Amniotic stem cell (primary cell): ENCODE measurements at places on chromosomes 13 and 19.

- DNase-seq: no peak
Observed at GRCh38 chr19:16442386-16443276, 29.1 kb downstream of the EPS15L1 start.

DNA sequence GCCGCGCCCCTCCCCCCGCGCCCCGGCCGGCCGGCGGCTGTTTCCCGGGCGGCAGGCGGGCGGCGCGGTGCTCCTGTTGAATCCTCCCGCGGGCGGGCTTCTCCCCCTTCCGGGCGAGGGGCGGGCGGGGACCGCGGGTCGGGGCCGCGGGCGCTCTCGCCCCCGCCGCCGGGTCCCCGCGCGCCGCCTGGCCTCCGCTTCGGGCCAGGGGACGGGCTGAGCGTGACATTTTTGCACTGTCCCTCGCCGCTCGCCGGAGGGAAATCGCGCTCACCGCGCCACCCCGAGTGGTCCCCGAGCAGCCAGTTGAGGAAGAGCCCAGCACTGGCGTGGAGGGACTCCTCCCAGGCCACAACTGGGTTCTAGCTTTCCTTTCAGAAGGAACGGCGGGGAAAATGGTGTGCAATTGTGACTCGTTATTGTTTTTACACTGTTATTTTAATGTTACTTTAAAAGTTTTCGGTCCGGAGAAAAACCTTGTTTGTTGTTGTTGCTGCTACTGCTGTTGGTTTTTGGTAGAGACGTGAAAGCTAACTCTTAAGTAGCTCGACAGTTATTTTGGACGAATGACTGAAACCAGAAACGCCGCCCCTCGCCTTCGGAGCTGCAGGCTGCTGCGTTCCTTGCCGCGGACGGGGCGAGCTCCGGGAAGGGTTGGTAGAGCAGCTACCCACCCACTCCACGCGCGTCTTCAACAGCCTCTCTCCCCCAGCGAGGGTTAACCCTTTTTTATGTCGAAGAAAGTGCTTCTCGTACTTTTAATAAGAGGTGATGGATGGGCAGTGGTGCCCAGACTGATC lies 959 bp downstream of the PDS5B start:
- DNase-seq: peak; percentile 48

GRCh38 chr19:7918615-7919421 lies 1.3 kb upstream of the SNAPC2 start:
- DNase-seq: no peak

DNA sequence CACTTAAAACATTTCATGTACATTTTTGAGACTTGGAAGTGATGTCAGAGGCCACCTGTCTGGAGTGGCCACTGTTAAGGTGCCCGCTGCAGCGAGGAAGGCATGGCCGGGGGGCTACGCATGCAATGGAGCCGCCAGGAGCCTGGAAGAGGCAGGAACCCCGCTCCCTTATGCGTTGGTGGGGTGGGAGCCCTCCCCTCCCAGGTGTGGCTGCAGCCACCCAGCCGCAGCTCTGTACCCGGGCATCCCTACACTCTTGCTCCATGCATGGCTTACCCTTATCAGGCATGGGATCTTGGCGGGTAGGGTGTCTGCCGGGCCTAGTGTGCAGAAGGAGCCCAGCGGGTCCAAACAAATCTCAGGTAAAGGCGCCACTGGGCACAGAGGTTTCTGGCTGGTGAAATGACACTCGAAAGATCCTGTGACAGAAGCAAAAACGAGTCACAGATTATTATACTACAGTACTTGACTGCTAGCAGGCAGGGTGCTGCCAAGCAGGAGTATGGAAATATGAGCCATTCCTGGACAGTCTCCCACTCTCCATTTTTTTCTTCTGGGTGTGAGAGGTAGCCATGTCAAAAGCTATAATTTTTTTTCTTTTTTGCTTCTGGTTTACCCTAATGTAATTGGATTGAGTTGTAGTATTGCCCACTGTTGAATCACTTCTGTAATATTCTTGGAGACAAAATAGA lies 1606.3 kb upstream of the MIR17HG start:
- no peak for DNase-seq

GRCh38 chr13:105642511-105642958 lies 892.9 kb downstream of the EFNB2 start:
- no peak for DNase-seq

DNA sequence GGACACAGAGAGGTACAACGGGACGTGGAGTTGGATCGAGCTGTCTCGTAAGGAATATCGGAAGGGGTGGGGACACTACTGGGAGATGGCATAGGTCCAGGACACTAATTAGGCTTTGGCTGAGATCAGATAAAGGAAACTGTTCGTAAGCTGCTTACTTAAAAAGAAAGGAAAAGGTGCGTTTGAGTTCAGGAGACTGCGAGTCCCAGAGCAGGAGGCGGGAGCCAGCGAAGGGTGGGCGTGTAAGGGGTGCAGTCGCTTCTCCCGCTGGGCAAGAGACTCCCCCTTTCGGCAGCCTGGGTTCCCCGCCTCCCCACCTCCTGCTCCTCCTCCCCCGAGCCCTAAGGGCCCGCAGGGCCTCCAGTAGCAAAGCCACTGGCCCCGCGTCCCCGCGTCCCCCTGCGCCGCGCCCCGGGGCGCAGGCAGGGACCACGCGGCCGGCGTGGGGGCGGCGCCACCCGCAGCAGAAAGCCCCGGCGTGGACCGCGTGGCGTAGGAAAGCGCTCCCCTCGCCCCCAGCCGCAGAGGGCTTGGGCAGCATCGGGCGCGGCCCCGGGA lies 547 bp downstream of the ABCC4 start:
- DNase-seq: no peak

GRCh38 chr13:44101347-44102083 lies 221.8 kb downstream of the LACC1 start:
- DNase-seq: no peak

DNA sequence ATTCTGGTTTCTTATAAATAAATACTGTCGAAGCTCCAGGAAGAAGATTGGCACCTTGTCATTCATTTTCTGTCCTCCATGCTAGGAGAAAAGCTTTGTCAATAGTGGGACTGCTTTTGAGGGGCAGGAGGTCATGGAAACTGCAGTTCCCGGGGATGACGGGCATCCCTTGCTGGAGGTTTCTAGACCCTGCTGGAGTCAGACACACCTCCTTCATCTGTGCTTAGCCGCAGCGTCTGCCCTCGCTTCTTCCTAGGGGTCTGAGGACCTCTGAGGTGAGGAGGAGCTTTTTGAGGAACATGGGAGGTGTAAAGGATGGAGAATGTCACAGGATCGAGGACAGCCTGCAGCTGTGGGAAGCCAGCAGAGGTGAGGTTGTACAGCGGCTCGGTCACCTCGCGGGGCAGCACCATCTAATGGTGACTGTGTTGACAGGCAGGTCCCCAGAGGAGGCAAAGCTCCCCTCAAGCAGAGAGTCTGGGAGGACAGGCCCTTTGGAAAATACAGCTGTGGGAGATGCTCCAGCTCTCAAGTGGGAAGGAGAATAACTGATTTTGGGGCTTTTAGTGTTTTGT lies 172.7 kb upstream of the RNF113B start:
- DNase-seq: no peak

DNA sequence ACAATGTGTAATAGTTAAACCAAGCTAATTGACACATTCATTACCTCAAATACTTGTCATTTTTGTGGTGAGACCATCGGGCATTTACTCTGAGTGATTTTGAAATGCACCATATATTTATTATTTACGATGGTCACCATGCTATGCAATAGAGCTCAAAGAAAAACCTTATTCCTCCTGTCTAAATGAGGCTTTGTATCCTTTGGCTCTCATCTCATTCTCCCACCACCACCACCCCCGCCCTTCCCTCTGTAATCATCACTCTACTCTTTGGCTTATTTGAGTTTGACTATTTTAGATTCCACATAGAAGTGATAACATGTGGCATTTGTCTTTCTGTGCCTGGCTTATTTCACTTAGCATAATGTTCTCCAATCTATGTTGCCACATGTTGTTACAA lies 124.9 kb downstream of the CYSLTR2 start:
- no peak for DNase-seq

DNA sequence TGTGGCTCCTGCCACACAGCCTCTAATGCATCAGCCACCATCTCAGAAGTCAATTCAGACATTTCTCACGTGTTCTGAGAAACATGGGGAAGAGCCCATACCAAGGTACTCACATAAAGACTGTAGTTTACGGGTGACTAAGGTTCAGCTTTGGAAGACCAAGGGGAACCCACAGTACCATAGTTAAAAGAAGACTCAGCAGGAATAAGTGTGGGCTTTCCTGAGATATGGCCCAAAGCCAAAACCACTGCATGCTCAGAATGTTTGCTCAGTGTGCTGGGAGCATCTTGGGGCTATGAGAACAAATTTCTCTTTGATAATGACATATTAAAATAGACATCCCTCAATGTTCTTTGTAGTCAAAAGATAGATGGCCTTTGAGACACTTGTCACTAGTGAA lies 283.8 kb downstream of the DCT start:
- DNase-seq: peak; percentile 35

DNA sequence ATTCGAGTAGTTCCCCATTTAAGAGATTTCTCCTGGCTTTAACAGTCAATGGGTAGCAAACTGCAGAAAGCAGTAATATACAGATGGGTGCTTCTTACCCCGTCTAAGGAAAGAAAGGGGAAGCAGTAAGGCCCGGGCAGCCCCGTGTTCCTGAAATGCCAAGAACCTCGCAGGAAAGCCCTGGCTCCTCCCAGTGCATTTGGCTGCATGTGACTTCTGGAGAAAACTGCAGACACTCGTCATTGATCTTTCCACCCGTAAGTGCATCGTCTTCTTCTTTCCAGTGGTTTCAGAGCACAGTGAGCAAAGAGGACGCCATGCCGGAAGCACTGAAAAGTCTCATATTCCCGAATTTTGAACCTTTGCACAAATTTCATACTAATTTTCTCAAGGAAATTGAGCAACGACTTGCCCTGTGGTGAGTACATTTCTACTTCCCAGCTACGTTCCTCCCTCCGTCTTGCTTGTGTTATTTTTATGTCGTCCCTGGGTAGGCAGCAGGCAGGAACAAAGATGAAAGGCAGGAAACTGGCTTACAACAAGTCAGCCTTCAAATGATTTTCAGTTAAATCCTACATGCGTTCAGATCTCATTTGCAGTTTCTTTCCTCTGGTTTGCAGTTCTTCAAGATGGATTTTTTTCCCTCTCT lies 165.2 kb downstream of the STK24 start:
- no peak for DNase-seq

GRCh38 chr19:33718651-33719254 lies 77.9 kb upstream of the KCTD15 start:
- no peak for DNase-seq

DNA sequence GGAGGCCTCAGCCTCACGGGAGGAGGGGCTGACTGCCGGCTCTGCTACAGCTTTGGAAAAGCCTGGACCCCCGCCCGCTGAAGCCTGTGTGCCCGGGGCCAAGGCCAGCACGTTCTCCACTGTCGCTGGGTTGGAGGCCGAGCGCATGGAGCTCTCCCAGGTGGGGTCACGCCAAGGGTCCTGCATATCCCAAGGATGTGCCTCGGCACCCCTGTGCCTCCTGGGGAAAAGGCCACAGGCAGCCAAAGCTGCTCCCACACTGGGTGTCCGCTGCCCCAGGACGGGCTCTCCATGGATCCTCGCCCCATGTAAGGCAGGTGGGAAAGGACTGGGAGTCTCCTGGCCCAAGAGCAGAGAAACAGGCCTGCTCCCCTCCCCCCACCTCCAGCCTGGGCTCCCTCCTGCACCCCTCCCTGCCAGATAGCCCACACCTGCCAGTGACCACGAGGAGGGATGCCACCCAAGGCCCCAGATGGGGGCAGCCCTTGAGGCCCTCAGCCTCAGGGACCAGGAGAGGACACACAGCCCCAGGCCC lies 64.0 kb downstream of the MLLT1 start:
- DNase-seq: no peak

- no peak for DNase-seq
Observed at GRCh38 chr13:43033038-43033437, 9.7 kb downstream of the DNAJC15 start.

DNA sequence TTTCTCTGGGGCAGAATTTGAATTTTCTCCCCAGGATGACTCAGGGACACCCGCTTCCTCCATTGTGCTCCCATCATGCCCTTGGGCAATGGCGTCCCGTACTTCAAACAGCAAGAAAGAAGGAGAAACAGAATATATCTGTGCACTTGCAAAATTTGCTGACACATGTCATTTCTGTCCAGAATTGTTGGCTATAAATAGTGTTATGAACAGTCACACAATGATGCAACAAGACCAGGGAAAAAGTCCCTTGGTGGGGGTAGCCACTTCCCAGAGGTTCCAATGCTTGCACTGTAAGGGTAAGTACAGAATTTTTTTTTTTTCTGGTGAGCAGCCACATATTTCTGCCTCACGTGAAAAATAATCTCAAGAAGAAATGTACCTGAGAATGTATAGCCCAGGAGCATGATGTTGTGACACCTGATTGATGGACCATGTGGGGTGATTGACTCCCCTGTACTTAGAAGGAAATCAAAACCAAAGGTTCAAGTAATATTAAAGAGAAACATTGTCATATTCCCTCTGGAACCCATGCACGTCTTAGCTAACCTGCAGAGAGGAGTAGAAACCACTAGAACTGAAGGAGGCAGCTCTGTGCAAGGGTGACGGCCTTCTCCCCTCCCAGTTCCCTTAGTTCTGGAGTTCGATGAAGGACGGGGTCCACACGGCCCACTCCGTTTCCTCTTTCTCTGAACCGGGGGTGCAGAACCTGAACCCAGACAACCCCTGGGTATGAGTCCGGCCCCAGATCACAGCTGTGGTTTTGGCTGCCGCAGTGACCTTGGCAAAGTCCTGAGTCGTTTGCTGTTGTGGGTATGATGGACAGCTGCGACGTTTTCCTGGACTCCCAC lies 9.3 kb upstream of the LAIR1 start:
- DNase-seq: no peak

GRCh38 chr19:39021063-39021462 lies 11.3 kb downstream of the FBXO27 start:
- DNase-seq: no peak

DNA sequence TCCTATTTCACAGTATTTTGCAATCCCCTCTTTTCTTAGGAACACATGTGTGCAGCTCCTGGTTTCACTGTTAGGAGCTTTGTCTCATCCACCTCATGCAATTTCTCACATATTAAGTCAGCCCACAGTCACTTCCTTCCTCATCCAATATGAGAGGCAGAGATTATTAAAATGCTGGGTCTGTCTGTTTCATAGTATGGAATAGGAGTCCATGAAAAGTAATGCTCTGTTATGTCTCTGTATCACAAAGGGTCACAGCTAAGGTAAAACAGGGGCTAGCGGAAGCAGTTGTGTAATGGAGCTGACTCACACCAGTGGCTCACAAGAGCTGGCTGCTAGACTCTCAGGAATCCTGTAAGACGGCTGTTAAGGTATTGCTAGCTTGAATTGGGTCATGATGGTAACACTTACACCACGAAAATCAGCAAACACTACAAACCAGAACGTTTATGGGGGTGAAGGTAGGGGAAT lies 216.5 kb downstream of the EFNB2 start:
- peak; percentile 52 for DNase-seq

GRCh38 chr19:47002106-47002766 lies 17.4 kb upstream of the NPAS1 start:
- DNase-seq: no peak
